ENCODE measurements at places on chromosomes 1 and 21.

DNA sequence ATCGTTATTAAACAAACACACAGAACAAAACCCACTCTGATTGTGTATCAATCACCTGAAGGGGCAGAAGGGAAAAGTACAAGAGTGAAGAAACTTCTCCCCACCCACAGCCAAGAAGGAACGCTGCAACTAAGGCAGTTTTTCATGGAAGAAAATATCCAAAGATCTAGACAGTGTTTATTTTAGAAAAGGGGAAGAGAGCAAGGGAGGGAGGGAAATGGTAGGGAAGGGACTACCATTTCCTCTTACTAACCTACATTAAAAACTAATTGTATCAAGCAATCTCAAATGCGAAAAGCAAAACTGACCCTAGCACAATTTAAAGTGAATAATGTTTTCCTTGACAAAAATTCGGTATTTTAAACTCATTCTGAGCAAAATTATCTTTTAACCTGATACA lies 3.5 kb downstream of the NRIP1 start:
- no peak for DNase-seq

- no peak for DNase-seq
Observed at GRCh38 chr1:167645140-167645541, 15.1 kb downstream of the RCSD1 start.

DNA sequence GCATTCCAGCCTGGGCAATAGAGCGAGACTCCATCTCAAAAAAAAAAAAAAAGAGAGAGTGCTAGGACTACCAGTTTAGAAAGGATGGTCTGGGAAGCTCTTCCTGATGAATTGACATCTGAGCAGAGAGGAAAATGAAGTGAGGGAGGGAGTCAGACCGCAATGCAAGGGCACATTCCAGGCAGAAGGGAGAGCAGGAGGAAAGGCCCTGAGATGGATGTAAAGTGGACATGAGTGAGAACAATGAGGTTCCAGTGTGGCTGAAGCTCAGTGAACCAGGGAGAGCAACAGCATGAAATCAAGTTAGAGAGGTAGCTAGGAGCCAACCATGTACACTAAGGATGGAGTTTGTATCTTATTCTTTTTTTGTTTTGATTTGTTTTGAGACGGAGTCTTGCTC lies 55.9 kb upstream of the SPOCD1 start:
- no peak for DNase-seq

DNA sequence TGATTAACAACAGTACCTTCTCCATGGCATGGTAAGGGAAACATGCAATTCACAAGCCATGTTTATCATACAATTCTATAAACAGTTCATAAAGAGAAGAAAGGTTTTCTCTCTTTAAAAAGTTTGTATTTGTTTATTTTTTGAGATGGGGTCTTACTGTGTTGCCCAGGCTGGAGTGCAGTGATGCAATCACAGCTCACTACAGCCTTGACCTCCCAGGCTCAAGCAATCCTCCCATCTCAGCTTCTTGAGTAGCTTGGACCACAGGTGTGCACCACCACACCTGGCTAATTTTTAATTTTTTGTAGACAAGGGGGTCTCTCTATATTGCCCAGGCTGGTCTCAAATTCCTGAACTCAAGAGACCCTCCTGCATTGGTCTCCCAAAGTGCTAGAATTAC lies 28.0 kb downstream of the SLC37A1 start:
- DNase-seq, result no peak

- DNase-seq, result no peak
Observed at GRCh38 chr1:89546082-89546889, 21.7 kb downstream of the LRRC8B start.

DNA sequence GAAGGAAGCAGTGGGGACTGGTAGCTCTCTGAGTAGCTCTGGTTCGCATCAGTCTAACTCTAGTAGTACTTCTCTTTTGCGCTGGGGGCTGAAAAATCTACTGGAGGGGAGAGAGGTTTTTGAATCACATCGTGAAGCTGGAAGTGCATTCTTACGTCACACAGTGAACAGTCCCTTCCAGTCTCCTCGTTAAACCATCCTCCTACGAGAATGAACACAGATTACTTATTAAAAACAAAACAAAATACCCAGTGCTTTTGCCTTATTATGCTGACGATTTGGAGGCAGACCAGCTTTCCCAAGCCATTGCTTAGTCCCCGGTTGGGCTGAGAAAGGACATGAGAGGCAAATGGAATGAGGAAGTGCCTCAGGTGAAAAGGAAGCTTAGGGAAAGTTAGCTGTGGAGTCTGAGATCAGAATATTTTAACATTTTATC lies 16.1 kb downstream of the HUNK start:
- DNase-seq, result no peak

DNA sequence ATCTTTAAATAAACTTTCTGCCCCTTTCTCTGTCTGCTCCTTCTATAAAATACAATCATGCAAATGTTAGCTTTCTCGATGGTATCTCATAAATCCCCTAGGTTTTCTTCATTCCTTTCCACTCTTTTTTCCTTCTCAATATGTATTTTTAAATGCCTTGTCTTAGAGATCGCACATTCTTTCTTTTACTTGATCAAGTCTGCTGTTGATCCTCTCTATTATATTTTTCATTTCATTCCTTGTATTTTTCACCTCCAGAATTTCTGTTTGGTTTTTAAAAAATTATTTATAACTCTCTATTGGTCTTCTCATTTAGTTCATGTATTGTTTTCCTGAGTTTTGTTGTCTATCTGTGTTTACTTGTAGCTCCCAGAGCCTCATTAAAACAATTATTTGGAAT lies 36.0 kb downstream of the TNFSF4 start:
- DNase-seq, result no peak

DNA sequence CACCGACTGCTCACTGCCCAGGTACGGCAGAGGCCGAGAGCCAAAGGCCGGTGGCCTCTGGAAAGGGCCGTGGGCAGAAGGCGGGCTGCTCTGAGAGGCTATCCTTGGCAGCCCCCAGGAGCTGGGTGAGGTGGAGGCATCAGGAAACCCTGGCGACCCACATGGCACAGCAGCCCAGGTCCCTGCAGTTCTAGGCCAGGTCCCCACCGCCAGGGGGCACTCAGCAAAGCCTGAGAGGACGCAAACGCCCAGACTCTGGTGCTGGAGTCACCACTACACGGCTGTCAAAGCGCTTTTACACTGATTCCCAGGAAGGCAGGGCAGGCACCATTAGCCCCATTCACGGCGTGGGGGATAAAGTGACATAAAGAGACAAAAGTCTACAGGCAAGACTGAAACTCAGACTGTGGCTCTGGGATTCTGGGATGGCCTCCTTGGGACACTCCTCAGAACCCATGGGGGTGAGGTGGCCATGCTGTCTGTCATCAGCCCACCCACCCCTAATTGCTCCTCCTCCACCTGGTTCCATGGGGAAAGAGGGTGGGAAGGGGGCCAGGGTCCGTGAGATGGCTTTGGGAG lies 4.9 kb downstream of the PLEKHG5 start:
- DNase-seq, result no peak

- DNase-seq, result no peak
Observed at GRCh38 chr1:18569811-18570545, 60.7 kb upstream of the PAX7 start.

DNA sequence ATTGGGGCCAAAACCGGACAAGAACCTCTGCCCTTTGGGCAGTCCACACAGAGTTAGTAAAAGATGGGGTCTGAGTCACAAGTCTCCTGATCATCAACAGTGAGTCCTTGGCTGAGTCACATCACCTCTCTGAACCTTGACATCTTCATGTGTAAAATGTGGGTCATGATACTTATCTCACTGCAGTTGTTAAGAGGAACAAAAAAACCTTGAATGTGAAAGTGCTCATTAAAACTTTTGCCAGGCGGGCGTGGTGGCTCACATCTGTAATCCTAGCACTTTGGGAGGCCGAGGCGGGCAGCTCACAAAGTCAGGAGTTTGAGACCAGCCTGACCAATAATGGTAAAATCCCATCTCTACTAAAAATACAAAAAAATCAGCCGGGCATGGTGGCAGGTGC lies 15.7 kb downstream of the S100A16 start:
- DNase-seq, result no peak

GRCh38 chr1:245398180-245398579 lies 243.4 kb downstream of the KIF26B start:
- DNase-seq, result no peak

GRCh38 chr21:46454142-46454541 lies 4.5 kb upstream of the DIP2A start:
- no peak for DNase-seq

DNA sequence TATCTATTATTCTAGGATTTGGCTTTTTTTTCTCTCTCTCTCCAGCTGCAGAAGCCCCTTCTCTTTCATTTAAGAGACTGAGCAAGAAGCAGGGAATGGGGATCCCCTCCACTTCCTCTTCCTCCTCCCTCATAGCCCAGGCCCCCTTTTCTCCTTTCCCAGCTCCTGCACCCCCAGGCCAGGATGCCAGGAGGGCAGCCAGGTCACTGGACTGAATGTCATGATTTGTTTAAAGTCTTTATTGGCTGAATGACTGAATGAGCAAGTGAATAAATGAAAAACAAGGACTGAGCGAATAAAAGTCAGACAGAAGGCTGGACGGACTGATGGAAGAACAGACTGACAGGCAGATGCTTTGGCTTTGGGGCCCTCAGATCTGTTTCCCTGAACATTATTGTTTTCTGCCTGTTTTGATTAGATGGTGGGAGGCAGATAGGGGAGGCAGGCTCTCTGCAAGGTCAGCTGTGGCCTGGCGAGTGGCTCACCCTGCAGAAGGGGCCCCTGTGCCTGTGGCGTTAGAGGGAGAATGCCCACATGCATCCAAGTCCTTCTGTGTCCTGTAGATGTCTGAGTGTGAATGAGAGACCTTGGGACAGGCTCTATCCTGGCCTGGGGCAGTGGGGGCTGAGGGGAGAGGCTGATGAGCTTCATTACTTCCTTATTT lies 20.3 kb upstream of the ADGRB2 start:
- DNase-seq, result no peak

Data from GM12864 (cell line).